ENCODE measurements at places on chromosomes 7 and 10.

DNA sequence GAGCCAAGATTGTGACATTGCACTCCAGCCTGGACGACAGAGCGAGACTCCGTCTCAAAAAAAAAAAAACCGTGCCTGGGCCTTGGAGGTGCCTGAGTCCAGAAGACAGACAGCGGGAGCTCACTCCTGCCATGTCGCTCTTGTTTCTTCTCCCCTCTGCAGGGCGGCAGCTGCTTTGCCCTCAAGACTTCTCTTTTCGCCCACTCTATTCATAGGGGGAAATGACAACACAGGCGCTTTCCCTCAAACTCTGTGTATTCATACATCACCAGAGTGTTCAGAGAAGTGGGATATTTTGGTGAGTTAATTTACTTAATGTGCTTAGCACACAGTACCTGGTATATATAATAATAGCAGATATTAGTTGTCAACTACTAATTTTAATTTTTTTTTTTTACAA, 44.5 kb downstream of the FOXK1 start:
- DNase-seq, result no peak

GRCh38 chr7:77338883-77339629, 77.1 kb downstream of the GSAP start:
- peak; percentile 20 for DNase-seq

DNA sequence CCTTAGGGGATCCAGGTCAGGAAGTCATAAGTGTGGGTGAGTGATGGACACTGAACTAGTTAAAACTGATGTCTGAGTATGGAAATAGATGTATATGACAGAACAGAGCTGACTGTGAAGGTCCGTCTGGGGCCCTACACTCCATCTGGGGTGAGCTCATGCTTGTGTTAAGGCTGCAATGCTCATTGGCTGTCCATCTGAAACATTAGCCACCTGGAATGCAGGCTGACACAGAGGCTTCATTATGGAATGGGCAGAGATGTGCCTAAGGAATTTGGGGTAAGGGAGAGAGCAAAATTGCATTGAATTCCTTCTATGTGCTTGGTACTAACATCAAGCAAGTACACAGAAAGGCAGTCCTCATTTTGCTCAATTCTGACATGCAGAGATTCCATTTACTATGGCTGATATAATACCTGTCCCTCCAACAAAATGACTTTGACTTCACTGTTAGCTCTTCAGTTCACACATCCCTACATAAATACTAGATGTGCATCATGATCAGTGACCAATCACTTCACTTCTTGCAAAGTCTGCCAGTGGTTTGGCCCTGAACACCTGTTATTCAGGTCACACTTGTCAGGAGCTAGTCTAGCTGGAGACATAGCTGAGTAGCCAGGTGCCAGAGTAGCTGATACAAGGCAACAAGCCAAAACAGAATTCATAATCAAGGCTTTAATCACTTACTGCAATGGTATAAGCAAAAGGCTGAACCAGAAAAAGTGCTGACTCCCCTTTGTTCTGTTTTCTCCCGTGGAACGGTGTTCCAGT, 128.9 kb upstream of the VWC2 start:
- DNase-seq, result no peak

GRCh38 chr7:51601461-51601860, 284.9 kb upstream of the COBL start:
- DNase-seq, result no peak

DNA sequence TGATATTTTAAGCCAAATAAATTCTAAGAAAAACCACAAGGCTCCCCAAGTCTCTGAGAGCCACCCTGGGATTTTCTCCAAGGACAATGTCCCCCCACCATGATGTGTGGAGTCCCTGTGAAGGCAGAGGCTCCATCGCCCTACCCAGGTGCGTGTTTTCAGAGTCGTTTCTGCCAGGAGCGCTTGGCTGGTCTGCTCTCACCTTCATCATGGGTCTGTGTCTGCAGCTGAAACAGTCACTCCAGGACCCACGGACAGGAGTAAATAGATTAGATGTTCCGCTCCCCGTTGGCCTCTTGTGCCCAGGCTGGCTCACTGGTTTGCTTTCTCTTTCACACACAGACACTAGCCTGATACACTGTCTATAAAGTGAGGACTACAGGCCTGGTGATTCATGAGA, 217.5 kb downstream of the SFMBT2 start:
- no peak for DNase-seq

DNA sequence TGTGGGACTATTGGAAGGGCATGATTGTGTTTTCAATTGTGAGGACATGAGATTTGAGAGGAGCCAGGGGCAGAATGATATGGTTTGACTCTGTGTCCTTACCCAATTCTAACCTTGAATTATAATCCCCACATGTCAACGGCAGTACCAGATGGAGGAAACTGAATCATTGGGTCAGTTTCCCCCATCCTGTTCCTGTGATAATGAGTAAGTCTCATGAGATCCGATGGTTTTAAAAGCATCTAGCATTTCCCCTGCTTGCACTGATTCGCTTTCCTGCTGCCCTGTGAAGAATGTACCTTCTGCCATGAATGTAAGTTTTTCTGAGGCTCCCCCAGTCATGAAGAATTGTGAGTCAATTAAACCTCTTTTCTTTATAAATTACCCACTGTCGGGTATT, 1367.1 kb downstream of the XPNPEP1 start:
- no peak for DNase-seq
